Stimulated activated CD8-positive, alpha-beta memory T cell treated with anti-CD3 and anti-CD28 coated beads, Interleukin-7, amount 100 ng/mL, for 24 hours (primary cell): ENCODE measurements at places on chromosomes 13 and 19.
A peak's percentile ranks its signal among the peaks of the same experiment; 100 is the strongest.

DNA sequence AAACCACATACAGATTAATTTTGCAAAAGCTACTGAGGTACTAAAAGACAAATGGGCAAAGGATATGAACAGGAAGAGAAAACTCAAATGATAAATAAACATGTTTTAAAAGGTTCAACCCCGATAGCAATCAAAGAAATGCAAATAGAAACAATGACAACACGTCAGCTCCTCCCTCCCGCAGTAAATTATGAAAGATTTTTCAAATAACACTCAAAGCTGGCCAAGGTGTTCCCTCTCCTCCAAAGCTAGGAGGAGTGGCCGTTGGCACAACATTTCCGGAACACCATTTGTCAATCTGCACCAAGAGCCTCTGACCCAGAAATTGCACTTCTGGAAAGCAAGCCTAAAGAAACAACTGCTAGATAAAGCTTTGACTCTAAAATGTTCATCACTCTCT is 28.3 kb downstream of the INSR start:
- DNase-seq = no peak

GRCh38 chr13:44259045-44260027 is 114.3 kb upstream of the SERP2 start:
- DNase-seq = peak; percentile 53

- no peak for DNase-seq
Measured at GRCh38 chr13:72599178-72599743, 128.2 kb downstream of the MZT1 start.

DNA sequence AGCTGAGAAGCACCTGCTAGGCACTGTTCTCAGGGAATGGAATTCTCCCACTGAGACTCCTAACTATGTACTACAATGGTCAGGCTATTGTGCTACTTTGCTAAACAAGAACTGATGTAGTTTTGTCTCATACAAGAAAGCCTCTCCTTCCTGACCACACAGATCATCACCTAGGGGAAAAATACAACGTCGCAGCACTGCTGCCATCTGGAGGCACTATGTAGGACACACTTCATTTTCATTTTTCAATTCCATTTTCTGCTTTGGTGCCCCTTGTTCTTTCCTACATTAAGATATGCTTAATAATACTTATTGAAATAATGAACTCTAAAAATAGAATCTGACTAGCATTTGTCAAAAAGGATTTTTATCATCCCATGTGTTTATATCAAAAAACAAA is 21.1 kb downstream of the PROSER1 start:
- DNase-seq = no peak

DNA sequence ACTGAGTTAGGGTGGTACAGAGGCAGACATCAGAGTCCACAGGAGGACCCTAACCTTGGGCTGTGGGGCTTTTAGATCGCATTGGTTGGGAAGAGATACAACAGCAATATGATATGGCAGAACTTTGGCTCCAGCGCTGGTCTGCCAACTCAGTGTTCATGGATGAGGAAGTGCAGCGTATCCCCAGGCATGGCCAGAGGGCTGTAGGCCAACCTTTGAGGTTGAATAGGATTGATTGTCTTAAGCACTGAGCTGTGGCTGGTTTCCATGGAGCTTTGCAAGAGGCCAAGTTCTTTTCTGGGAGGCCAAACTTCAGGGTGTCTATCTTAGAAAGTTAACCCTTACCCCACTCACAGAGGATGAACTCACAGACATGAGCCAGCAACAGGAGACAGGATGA is 144.1 kb upstream of the TMTC4 start:
- no peak for DNase-seq

- DNase-seq = no peak
Measured at GRCh38 chr13:26340807-26341206, 86.9 kb downstream of the CDK8 start.

GRCh38 chr13:36131931-36132297 is 732 bp upstream of the DCLK1 start:
- DNase-seq = no peak

- DNase-seq = no peak
Measured at GRCh38 chr13:81563091-81563490, 1222.2 kb upstream of the SPRY2 start.

- no peak for DNase-seq
Measured at GRCh38 chr13:92574499-92574898, 652.1 kb upstream of the GPC6 start.
